ENCODE measurements at places on chromosomes 4 and X. TPM values are rescaled to one million over a fixed set of nuclear protein-coding genes. Genes with fewer than 3 reads are reported as not detected.

NAT8L gene
- 2.8 TPM for polyA plus RNA-seq

- DNase-seq, result no peak
Observed at GRCh38 chrX:41322821-41323603, 10.9 kb upstream of the DDX3X start.

DNA sequence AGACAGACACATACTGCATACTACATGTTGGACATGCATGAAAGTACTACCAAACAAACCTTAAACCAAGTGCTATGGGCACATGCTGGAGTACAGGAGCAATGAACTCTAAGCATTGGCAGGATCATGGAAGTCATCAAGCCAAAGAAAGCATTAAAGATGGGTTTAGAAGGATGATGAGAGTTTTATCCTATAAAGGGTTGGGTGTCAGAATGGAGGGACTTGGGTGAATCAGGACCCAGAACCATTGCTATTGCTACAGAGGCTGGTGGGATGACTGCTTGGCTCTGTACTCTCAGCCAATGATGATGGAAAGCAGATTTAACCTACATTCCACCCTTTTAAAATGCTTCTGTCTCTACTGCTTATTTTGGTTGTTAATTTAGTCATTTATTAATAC is 233.9 kb upstream of the EDA2R start:
- no peak for DNase-seq

DNA sequence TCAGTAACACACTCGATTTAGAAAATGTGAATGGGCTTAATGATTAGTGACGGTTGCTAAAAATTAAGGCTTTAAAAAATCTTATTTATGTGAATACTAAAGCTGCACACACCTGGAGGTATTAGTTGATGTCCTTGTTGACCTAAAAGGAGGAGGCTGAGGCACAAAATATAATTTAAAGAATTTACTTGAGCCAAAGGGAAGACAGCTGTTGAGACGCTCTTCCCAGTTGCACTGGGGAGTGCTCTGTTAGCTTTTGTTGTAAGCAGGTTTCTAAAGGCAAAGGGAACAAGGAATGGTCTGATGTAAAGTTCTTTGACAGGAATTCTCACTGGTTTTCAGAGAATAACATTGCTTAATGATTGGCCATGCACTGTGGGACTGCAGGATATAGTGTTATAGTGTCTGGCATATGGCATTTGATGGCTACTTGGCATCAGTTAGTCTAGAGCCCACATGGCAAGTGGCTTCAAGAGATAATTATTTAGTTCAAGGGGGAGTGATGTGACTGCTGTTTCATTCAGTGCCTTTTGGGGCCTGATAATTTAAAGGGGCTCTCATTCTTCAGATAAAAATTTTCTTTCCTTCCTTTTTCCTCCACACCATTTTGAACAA is 30.8 kb upstream of the PGM2 start:
- no peak for DNase-seq

GRCh38 chrX:115901241-115901640 is 269.3 kb upstream of the AGTR2 start:
- DNase-seq, result no peak
